ENCODE measurements at places on chromosomes 16 and 17.
A peak's percentile ranks its signal among the peaks of the same experiment; 100 is the strongest.

- DNase-seq: no peak
These were observed 28.4 kb downstream of the IRF8 start for GRCh38 chr16:85927371-85927770.

DNA sequence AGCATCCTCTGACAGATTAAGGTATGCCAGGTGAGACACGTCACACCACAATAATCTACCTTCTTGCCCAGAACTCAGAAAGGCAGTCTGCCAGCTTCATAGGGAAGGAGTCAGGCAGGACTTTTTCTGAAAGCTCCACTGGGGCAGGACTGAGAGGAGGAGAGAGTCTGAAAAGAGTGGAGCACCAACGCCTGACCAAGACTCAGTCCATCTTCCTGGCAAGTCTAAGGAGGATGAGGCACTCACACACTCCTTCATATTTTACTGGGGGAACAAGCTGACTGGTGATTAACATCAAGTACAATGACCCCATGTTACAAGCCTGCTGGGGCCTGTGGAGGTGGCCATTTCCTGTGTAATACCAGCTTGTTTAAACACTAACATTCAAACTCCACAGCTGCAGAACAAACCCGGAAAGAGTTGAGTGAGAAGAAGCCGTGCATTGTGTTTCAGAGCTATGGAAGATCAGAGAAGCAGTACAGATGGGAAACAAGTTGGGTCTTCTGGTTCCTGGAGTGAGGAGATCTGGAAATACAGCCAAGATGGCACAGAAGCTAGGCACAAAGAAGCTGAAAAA, 122.4 kb downstream of the HIC1 start:
- DNase-seq: no peak

DNA sequence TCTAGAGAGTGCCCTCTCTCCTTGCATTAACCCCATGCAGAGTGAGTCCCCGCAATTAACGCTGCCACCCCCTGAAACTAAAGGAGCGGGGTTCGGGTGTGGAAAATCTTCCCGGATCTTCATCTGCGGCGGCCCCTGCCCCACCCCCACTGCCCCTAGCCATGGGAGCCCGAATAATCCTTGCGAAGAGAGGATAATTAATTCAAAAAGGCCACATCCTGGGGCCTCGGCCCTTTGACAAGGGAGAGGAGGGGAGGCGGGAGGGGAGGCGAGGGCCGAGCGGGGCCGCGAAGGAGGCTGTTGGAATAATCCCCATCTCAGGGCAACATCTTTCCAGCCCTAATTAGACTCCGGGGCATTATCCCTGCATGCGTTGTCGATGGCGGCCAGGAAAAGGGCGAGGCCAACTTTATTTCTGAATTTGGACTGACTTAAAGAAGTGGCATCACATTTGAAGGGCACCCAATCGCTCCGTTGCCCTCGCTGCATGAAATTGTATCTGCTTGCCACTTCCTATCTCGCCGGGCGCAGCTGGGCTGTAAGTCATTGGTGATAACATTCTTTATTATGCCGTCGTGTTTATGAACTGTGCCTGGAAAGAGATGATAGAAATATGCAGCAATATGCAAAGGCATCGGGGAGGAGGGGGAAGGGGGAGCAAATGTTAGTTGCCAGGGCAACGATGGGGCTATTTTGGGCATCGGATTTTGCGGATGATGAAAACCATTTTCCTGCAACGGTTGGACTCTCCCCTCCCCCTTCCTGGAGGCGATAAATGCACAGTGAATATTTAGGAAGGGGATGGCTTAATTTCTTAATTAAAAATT, 387.1 kb upstream of the TNRC6C start:
- no peak for DNase-seq

GRCh38 chr17:16872351-16873173, 99.4 kb downstream of the TNFRSF13B start:
- no peak for DNase-seq

GRCh38 chr17:29010586-29010985, 4.8 kb upstream of the SEZ6 start:
- no peak for DNase-seq

GRCh38 chr17:17347234-17347955, 44.2 kb downstream of the NT5M start:
- no peak for DNase-seq

DNA sequence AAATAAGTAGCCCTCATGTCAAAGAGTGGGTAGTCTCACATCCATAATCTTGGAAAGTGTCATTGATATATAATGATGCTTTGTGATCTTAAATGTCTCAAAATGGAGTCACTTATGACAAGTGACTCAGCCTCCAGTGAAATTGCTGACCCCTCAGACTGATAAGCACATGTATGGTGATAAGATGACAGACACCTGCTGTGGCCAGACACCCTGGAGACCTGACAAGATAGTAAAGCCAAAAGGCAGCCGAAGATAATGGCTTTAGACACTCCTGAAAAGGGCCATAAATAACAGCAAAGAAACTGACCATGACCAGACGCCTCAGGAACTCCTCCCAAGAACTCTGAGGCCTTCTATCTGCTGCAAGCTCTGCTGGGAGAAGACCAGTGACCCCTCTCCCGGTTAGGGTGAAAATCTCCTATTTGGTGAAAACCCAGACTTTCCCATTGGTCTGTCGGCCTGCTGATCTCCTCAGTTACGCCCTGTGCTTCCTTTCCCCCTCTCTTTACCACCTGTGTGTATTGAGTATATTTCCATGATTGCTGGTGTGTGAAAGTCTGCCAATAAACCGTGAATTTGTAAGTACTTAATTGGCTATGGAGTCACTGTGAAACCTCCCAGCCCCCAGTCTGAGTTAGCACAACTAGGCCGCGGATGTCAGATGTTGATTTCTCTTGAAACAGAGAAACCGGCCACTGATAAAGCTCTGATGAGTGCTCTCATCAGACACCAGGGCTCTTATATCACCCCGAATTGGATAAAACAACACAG, 226.7 kb upstream of the MYOCD start:
- DNase-seq: peak; percentile 81

- no peak for DNase-seq
These were observed 212.8 kb downstream of the SOX9 start for GRCh38 chr17:72333570-72333969.

DNA sequence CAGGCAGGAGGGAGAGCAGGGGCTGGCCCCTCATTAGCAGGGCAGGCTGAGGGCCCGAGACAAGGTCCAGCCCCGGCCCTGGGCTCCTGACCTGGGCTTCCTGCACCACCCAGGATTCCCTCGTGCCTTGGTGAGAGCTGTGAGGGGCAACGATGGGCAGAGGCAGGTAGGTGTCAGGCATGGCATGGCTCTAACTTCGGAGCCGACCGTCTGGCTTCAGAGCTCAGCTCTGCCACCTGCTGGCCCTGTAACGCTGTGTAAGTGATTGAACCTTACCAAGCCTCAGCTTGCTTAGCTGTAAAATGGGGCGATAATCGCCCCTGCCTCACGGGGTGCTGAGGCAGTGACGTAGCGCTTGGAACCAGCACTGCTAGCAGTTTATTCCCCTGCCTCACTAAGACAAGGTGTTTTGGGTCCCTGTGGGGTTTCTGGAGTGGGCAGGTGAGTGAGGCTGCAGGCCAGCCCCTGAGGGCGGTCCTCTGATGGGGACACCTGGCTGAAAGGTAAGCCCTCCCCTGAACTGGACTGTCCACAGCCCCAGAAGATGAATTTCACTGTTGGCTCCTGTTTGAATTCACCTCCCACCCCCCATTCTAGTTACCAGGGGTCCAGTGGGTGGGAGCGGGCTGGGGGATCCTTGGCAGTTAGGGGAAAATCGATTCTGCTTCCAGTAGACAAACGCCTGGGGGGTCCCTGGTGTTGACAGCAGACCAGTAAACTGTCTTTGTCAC, 184.8 kb upstream of the GSE1 start:
- DNase-seq: peak; percentile 70

All from GM12865 (cell line).